Activated T-cell treated with anti-CD3 and anti-CD28 coated beads, Interleukin-2, amount 50 U/mL, for 48 hours (primary cell): ENCODE measurements at places on chromosomes 2 and 18.

DNA sequence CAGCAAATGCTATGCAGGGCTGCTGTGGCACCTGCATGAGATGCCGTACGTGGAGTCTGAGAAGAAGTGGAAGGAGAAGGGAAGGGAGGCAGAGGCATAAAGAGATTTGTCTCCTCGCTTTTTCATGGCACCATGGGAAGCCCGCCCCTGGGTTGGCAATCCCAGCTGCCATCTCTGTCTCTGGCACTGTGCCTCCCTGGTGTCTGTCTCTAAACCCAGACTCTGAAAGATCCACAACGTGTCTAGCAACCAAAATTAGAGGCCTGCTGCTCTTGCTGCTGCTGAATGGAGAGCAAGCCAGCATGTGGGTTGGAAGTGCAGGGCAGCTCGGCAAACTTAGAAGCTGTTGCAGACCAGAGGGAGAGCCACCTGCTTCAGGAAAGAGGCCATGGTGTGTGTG lies 53.1 kb downstream of the INO80C start:
- DNase-seq: no peak

GRCh38 chr2:436205-436604 lies 148.3 kb upstream of the ALKAL2 start:
- DNase-seq: no peak

DNA sequence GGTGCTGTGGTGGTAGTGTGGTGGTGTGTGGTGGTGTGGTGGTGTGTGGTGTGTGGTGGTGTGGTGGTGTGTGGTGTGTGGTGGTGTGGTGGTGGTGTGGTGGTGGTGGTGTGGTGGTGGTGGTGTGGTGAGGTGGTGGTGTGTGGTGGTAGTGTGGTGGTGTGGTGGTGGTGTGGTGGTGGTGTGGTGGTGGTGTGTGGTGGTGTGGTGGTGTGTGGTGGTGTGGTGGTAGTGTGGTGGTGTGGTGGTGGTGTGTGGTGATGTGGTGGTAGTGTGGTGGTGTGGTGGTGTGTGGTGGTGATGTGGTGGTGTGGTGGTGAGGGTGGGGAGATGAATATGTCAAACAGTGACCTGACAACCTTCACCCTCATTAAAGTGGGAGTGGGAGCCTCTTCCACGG lies 55.6 kb upstream of the DLGAP1 start:
- no peak for DNase-seq

- peak; percentile 18 for DNase-seq
Measured at GRCh38 chr18:21242780-21243401, 859 bp downstream of the GREB1L start.

DNA sequence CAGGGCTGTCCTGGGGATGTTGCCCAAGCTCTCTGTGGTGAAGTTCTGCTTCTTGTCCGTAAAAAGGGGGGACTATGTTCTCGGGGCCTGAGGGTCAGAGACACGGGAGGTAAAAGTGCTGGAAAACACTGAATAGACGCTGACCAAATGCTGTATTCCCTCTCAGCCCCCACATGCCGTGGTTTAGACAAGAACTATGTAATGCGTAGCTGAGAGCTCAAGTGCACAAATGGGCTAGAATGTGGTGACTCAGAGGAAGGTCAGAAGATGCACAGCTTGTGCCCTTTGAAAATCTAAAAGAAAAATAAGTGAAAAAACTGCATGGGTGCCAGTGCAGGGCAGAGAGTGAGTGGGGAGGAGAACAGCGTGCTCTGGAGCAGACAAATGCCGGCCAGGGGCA lies 80.3 kb upstream of the MAP4K4 start:
- no peak for DNase-seq

- peak; percentile 92 for DNase-seq
Measured at GRCh38 chr2:204072443-204073324, 136.1 kb downstream of the ICOS start.

DNA sequence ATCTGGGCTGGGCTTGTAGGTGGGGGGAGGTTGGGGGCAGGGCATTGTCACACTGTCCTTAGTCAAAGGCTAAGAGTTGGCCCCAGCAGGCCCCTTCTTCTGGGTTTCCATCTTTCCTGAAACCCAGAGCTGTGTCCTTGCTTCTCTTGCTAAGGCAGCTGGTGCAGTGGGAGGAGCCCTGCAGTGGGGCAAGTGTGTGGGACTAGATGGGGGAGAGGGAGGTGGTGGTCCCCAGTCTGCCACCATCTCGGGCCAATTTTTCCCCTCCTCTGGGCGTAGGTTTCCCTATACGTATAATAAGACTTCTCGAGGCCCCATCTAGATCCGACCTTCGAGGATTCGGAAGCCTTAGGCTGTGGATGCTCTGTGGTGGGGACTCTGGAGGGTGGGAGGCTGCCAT lies 3.5 kb downstream of the KCNF1 start:
- DNase-seq: no peak

DNA sequence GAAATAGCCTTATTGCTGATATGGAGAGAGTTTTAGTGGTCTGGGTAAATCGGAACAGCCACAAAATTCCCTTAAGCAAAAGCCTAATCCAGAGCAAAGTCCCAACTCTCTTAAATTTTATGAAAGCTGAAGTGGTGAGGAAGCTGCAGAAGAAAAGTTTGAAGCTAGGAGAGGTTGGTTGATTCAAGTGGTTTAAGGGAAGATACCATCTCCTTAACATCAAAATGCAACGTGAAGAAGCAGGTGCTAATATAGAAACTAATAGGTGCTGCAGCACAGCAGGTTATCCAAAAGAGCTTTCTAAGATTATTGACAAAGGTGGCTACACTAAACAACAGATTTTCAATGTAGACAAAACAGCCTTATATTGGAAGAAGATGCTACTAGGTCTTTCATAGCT lies 28.2 kb upstream of the CD8A start:
- DNase-seq: no peak

- DNase-seq: no peak
Measured at GRCh38 chr2:50620783-50621182, 411.1 kb downstream of the NRXN1 start.

- no peak for DNase-seq
Measured at GRCh38 chr2:79861059-79861374, 348.2 kb downstream of the CTNNA2 start.

DNA sequence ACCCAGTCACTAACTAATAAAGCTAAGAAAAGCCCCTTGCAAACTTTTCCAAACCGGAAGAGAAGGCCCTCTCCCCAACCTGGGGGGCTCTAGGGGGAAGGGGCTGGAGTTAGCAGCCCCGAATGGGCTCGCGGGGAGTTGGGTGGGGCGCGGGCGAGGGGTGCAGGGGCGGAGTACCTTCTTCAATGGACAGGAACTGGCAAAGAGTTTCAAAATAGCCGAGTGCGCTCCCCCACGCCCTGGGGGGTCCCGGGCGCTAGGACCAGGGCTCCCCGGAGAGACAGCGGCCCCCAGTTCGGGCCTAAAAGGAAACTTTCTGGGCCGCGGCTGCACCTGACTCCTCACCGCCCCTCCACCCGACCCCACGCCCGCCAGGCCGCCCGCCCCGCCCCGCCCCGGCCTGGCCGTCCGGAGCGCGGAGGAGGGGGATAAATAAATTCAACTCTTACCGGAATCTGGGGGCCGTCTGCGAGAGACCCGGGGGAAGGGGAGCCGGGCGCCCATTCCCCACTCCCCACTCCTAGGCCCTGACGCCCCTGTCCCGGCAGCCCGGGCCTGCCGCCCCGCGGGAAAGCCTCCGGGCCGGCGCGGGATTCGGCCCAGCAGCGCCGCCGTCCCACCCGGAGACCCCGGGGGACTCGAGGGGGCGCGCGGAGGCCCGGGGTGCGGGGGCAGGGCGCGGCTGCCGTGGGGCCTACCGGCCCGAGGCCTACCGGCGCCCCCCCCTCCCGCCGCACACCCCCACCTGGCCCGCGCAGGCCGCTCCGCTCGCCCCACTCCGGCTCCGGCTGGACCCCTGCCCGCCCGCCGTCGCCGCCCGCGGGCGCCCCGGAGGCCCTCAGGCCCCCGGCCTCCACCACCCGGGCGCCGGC lies 868 bp downstream of the INO80D start:
- peak; percentile 71 for DNase-seq

DNA sequence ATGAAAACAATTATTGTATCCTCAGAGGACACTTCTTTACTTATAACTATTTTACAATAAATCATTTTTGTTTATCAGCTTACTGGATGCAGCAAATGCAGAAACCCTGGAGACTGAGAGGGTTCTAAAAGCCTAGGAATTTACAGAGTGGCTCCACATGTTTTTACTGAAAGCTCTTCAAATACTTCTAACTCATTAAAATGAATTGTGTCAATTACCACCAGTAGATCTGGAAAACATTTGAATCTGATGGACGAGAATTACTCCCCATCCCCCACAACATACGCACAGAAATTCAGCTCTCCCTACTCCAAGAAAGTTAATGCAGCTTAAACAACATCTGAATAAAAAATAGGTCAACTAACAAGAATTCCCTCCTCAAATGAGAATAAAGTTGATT lies 319.8 kb upstream of the FIGN start:
- DNase-seq: no peak

DNA sequence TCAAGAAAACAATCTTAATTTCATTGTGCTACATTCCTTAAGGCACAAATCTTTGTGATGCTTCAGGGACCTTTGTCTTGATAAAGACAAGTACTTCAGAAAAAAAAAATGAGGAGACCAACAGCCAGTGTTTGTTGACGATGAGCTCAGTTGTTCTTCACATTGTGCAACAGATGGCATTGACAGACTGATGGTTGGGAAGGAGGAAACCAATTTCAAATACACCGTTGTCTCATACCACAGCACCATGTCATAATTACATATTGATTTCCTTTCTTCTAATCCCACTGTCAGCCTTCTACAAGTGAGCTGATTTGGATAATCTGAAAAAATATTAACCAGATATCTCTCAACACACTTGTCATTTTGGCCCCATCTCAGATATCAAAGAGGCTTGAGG lies 53.7 kb upstream of the GRB14 start:
- no peak for DNase-seq

- no peak for DNase-seq
Measured at GRCh38 chr2:134724341-134724740, 5.5 kb upstream of the TMEM163 start.

DNA sequence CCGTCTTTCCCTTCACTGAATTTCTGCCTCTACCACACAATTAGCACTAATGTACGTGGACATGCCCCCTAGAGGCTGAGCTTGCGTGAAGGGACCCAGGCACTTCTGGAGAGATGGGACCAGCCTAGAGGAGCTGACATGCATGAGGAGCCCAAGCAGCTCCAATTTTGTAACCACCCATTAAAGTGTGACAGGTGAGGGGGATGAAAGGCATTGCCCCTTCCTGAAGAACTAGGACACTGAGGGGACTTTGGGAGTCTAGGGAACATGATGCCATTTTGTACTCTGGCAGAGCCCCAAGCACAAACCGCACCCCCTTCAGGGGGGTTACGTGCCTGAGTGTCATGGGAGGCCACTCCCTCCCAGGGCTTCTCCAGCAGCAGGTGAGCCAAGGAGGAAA lies 63.6 kb downstream of the HNRNPLL start:
- no peak for DNase-seq

GRCh38 chr2:171482877-171483276 lies 39.4 kb upstream of the CYBRD1 start:
- no peak for DNase-seq

DNA sequence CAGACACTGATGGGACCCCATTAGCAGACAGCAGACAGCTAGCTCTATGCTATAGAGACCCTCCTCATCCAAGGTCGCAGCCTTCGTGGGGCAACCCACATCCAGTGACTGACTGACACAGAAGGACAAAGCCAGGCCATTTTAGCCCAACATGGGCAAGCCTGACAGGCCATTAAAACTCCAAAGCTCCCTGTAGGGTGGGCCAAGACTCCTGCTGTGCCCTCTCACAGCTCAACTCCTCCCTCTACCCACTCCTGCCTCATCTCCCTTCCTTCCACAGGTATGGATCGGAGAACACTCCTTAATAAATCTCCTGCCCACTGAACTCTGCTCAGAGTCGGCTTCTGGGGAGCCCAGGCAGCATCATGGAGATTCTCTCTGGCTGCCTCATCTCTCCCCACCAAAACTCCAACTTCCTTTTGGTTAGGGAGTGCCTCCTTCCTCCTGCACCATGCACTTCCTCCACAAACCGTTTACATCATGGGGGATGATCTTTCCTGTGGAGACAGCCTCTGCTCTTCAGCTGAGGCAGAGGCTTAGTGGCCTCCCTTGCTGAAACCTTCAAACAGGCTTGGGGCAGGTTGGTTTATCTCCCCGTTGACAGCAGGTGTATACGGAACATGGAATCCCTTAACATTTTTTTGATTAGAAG lies 86.5 kb downstream of the ACTR3 start:
- no peak for DNase-seq

- DNase-seq: no peak
Measured at GRCh38 chr2:198930170-198930569, 527.6 kb downstream of the SATB2 start.

- no peak for DNase-seq
Measured at GRCh38 chr2:42932271-42933151, 140.1 kb upstream of the HAAO start.

- no peak for DNase-seq
Measured at GRCh38 chr2:2689306-2689705, 358.2 kb upstream of the MYT1L start.

DNA sequence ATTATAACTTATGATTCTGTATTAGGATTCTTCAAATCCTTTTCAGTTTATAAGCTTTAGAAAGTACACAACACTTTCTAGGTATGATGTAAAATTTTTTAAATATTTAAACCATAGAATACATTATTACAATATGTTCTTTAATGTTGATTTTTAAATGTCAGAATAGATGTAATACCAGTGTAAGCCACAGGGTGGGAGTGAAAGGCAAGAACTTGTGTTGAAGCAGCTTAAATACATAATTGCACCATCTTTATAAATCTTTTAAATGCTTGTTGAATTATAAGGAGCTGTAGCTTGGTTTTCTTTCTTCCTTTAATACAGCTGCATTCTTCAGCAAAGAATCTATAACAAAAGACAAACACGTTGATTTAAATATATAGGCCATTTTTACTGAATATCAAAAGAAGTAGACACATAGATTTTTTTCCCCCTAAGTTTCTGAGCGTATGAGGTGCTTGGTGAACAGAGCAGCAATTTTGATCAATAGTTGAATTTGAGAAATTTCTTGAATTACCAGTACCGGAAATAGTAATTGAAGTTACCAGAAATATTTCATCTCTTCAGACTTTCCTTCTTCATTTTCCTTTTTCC lies 63.0 kb downstream of the TANK start:
- no peak for DNase-seq

- DNase-seq: no peak
Measured at GRCh38 chr2:216698895-216699294, 3.5 kb upstream of the IGFBP5 start.

- DNase-seq: peak; percentile 20
Measured at GRCh38 chr18:5543036-5543680, 639 bp downstream of the EPB41L3 start.
